Activated CD4-positive, alpha-beta T cell treated with anti-CD3 and anti-CD28 coated beads, Interleukin-2, amount 10 ng/mL, durations not matched to agents 7 days and 5 days (primary cell): ENCODE measurements at places on chromosomes 2 and 18.

- no peak for DNase-seq
These were observed 198.0 kb downstream of the CDH20 start for GRCh38 chr18:61531182-61531581.

DNA sequence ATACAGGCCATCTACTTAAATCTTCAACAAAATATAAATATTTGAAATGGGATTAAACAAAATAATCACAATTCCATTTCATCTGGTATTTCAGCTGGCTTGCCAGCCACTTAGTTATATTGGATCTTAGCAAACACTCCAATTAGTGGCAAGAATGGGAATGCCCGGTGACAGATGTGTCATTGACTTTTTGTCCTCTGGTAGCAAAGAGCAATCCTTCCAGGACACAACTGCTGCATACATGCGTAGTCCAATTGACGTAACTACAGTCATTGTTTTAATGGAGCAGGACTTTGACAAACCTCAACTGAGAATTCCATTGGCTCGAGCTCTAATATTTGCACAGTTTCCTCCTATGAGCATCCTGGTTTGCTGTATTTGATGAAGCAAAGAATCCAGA, 69.9 kb downstream of the RNF152 start:
- no peak for DNase-seq

GRCh38 chr18:76348267-76349066, 146.6 kb downstream of the ZNF516 start:
- DNase-seq, result no peak

DNA sequence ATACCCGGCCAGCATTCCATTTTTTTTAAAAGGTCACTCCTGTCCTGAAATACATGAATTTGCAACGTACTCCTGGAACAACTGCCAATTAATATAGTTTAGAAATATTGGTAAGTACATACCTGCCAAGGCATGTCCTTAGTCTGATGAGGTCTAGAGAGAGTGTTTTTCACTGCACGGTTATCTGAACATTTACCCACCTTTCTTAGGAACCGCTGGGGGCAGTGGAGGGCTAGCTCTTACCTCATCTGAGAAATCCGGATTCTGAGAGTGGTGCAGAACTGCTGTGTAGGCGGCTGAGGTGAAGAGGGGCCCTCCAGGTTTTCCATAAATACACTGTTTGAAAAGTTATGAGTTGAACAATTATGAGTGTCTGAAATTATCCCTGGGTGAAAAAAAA, 133.1 kb upstream of the CCDC195 start:
- no peak for DNase-seq

GRCh38 chr2:233087713-233088112, 27.6 kb downstream of the INPP5D start:
- DNase-seq, result no peak

DNA sequence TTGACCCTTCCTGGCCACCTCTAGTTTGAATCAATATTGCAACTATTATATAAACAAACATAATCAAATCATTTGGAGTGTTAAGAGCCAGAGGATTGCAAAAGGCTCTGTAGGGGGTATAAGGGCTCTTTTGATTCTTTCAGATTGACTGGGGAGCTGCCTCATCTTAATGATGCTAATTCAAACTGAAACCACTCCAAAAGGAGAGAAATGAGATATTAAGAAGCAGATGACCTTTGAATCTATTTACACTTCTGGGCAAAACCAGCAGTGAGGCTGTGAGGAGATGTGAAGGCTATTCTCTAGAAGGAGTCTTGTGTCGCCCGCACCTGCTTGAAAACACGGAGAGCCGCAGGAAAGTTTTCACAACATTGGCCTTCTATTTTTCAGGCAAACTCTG, 311.2 kb upstream of the CRIM1 start:
- no peak for DNase-seq

GRCh38 chr2:11239666-11240462, 84.6 kb downstream of the SLC66A3 start:
- no peak for DNase-seq

DNA sequence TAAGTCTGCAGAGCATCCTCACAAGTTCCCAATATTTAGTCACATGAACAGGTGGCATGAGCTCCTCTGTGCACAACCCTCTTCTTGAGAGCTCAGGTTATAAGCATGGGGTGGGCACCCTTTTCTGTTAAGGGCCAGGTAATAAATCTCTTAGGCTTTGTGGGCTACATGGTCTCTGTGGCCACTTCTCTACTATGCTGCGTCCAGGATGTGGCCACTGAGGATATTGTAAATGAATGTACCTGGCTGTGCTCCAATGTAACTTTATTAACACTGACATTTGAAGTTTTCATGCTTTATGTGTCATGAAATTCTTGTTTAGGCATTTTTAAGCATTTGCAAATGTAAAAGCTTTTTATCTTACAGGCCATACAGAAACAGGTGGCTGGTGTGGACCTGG, 116.8 kb upstream of the ST6GAL2 start:
- no peak for DNase-seq

DNA sequence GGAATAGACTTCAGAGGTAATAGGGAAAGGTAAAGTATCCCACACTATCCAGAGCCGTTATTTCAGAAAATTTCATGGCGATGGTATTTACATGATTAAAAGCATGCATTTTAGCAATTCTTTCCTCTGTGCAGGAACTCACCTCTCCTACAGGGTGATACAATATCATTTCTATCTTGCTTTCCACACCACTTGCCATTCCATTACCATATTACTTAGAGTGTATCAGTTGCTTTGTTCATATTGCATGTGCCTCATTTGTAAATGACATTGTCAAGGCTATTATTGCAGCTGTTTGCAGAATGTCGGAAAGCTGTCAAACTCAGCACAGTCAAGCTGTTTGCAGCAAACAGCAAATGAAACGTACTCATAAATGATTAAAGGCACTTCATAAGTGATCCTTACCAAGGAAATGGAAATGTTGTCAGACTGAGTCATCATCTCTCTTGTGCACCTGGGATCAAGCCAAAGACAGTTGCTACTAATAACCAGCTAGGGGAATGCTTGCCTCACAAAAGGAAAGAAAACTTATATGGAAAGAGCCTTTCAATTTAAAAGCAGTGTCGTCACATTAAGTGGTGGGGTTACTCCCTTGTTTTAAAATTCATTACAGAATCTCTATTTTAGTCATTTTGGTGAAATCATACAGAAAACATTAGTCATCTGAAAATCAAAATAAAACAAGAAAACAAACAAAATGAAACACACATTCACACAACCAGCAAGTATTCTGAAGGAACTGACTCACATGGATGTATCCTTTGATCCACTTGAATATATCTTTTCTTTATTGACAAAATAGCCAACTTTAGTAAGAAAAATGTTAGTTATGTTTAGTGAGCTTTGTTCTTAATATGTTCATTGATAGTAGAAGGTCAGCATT, 1064.1 kb upstream of the CNTNAP5 start:
- no peak for DNase-seq

DNA sequence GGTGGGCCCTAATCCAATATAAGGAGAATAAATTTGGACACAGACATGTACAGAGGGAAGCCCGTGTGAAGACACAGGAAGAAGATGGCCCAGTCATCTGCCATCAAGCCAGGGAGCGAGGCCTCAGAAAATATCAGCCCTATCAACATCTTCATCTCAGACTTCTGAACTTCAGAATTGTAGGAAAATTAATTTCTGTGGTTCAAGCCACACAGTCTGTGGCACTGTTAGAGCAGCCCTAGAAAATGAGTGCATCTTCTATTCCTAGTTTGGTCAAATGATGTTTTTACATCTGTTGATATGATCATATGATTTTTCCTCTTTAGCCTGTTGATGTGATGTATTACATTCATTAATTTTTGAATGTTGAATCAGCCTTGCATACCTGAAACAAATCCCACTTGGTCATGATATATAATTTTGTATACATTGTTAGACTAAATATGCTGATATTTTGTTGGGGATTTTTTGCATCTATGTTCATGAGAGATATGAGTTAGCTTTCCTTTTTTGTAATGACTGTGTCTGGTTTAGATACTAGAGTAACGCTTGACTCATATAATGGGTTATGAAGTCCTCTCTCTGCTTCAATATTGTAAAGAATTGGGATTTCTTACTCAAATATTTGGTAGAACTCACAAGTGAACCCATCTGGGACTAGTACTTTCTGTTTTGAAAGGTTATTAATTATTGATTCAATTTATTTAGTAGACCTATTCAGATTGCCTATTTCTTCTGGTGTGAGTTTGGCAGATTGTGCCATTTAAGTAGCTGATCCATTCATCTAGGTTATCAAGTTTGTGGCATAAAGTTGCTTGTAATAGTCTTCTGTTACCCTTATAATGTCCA, 451.4 kb downstream of the EIPR1 start:
- no peak for DNase-seq

DNA sequence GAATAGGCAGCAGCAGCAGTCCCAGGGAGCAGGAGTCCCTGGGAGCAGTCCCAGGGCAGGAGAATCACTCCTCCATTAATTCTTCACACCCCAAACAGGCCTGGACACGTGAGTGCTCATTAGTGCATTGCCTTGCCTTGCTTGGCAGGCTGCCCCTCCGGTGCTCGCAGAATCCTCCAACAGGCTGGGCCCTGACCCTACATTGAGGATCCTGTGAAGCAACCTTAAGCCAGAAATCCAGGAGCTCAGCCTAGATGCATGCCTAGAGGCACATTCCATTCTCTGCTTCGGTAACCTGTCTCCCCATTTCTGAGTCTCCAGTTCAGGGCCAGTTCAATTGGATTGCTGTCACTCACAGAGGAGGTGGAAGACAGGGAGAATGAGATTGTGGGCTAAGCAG, 97.4 kb upstream of the LRATD1 start:
- no peak for DNase-seq

DNA sequence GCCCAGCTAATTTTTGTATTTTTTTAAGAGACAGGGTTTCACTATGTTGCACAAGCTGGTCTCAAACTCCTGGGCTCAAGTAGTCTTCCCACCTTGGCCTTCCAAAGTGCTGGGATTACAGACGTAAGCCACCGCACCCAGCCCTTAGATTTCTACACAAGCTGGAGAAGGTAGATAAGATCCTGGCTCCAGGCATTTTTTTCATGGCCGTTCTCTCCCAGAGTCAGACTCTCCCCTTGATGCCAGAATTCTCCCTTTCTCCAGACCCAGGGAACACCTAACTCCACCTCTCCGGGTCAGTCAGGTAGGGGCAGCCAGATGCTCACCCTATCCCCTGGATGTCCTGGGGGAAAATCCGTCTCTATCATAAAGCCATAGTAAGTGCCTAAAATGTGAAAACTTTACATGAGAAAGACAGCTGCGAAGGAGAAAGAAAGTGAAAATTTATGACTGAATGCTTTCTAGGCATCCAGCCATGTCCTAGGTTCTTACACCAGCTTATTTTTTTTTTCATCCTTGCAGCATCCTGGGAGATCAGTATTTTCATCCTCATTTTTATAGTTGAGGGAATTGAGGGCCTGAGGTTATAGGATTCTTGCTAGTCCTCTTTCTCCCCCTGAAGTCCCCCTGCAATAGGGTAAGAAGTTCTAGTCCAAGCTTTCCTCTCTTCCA, 16.3 kb downstream of the SIX3 start:
- DNase-seq, result no peak

- DNase-seq, result no peak
These were observed 150.8 kb downstream of the LDLRAD4 start for GRCh38 chr18:13369353-13369752.

DNA sequence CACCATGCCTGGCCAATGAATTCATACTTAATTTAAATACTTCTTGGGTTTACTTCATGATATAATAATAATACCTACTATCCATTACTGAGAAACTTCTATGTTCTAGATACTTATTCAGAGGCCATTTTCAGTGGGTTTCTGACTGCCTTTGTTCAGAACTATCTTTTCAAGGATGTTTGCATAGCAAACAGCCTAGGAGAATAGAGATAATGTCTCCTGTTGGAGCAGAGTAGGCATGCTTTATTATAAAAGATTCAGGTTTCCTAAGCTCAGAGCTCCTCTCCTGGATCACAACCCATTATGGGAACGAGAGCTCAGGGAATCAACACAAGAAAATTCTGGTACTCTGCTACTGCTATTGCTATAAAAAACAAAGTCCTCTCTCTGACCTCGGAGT, 11.1 kb downstream of the FASTKD1 start:
- DNase-seq, result no peak

DNA sequence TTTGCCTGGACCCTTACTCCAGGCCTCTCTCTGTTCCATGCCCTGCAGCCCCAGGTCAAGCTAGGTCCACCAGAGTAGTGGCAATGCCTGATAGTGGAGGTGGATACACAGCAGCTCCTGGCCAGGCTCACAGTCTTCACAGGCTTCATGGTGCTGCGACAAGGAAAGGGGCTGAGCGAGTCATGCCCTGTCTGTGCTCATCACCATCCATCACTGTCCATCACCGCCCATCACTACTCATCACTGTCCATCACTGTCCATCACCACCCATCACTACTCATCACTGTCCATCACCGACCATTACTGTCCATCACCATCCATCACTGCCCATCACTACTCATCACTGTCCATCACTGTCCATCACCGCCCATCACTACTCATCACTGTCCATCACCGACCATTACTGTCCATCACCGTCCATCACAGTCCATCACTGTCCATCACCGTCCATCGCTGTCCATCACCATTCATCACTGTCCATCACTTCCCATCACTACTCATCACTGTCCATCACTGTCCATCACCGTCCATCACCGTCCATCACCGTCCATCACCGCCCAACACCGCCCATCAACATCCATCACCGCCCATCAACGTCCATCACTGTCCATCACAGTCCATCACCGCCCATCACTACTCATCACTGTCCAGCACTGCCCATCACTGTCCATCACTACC, 57.1 kb upstream of the OTOS start:
- no peak for DNase-seq

- no peak for DNase-seq
These were observed 9.6 kb downstream of the TAF1B start for GRCh38 chr2:9852881-9853280.

- no peak for DNase-seq
These were observed 322.8 kb downstream of the RIT2 start for GRCh38 chr18:42792731-42793130.

DNA sequence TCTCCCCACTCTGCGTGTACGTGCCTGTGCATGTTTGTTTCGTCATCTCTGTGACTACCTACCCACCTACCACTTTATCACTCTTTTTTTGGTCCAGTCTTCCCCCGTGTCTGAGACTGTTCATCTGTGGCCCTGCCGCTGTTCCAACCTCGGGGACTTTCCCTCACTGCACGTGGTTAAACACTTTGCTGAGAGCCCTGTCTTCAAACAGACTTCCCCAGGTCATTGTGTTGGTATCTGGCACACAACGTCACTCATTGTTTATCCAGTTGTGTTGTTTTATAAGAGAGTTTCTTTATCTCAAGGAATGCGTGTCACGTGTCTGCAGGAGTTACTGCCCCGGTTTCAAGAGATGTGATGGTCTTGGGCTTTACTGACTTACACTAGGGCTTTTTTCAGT, 262.0 kb upstream of the RASGRP3 start:
- no peak for DNase-seq

GRCh38 chr2:126244937-126245336, 411.0 kb upstream of the GYPC start:
- peak; percentile 45 for DNase-seq

GRCh38 chr2:233464056-233464455, 102.5 kb downstream of the USP40 start:
- DNase-seq, result no peak

GRCh38 chr2:239776436-239777005, 248.6 kb downstream of the NDUFA10 start:
- DNase-seq, result no peak
